Fibroblast of upper back skin (primary cell): ENCODE measurements at places on chromosomes 16 and 17.

GRCh38 chr17:48907713-48908046 is 527 bp upstream of the UBE2Z start:
- DNase-seq: peak; percentile 21

- no peak for DNase-seq
Observed at GRCh38 chr16:57607676-57608461, 20.6 kb upstream of the ADGRG1 start.

- no peak for DNase-seq
Observed at GRCh38 chr16:16945207-16945606, 525.6 kb downstream of the XYLT1 start.

GRCh38 chr17:79145548-79145947 is 70.9 kb downstream of the ENGASE start:
- DNase-seq: no peak

DNA sequence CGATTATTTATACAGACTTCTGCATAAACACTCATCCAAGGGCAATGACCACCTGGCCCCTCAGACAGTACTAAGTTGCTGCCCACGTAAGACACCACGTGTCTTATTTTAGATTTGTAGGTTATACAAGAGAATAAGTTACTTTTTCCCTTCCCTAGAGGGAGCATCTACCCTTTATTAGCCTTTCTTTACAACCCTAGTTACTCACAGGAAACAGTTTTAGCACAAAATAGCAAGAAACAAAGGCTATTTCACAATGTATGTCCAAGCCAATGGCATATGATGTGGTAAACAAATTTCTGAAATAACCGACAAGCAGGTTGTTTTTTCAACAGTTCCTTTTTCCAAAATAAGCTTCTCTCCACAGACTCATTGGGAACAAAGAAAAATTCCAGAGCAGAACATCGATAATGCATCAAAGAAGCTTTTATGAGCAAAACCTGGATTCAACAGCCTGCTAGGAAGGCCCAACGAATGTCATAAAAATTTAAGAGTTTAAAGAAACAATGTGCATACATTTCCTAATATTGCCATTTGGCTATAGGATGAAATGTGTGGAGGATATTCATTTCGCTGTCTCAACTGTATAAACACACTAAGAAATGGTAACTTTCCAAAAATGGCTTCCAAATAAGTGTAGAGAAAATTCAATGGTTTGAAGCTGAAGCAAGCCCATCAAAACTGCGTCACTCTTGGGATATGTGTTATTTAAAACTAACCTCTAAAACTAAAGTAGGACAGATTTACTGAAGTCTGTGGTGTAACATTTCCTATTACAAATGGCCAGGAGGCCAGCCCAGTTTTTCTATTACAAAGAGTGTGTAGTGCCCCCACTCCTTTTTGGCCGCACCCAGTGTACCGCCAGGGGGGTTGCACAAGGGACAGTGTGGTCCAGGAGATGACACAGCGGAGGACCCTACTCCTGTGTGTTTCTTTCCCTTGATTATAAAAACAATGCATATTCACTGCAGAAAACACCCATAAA is 50.4 kb upstream of the ERN1 start:
- peak; percentile 25 for DNase-seq

DNA sequence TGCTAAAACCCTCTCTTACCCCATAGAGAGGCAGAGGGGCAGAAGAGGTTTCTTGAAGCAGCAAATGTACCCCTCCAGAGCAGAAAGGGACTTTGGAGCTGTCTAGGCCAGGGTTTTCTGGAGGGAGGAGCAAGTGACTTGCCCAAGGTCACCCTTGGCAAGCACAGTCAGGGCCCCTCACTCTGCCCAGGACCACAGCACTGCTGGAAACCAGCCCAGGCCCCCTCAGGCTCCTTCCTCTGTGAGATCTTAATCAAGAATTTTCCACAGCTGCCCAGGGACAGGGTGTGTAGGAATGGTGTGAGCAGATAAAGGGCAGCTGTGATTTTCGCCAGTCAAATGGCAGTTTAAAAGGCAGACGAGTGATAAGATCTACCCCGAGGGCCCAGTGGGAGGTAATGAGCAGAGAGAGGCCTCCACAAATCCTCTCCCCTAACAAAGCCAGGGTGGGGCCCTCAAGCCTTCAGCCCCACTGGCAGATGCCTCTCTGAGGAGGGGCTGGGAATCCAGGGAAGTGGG is 3.9 kb upstream of the SLC12A3 start:
- DNase-seq: peak; percentile 20

GRCh38 chr17:21374441-21375161 is 1.6 kb upstream of the KCNJ12 start:
- no peak for DNase-seq

GRCh38 chr17:67725807-67726206 is 8.1 kb downstream of the NOL11 start:
- DNase-seq: no peak

DNA sequence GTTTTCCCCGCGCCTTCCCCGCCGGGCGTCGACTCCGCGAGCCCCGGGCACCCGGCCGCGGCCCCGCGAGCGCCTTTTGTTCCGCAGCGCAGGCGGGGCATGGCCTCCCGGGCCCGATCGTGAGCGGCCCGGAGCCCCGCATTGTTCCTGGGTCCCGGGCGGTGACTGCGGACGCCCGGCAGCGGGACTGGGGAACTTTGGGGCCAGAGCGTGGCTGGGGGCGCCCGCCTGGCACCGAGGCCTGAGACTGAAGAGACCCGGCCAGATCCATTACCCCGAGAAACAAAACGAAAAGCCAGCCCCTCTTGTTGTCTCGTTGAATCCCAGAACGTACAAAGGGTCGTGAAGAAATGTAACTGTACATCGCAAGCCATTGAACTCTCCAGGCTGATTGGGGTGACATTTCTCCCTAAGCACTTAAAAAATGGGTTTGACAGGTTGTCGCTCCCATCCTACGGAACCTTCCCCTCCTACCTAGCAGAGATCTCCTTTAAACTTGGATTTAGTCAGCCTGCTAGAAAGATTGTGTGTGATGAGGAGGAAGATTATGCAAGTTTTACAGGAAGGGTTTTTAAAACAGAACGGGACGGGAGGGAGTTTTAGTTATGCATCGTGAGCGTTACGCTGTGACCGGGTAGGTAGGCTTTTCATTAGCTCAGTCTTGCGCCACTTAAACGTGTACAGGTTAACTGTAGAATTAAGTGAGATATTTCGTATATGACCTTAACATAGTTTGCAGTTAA is 825 bp downstream of the METTL9 start:
- DNase-seq: no peak

DNA sequence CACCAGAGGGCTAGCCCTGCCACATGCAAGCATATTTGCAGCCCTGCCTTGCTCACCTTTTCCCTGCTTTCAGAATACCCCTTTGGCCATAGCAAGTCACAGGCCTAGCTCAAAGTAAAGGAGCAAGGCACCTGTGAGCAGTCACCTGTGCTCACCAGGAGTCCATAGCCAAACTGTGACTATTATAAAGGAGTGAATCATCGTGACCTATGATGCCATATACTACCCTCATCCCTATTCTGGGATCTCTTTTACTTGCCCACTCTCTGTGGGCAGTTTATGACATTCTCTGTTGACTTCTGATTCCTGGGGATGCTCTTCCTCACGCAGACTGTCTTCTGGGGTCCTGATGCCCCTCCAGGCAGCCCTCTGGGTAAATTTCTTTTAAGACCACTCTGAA is 200.5 kb upstream of the NLRP1 start:
- DNase-seq: no peak

GRCh38 chr16:67028167-67028695 is 718 bp upstream of the CBFB start:
- DNase-seq: no peak

GRCh38 chr16:74825941-74826340 is 51.3 kb upstream of the FA2H start:
- DNase-seq: no peak

GRCh38 chr16:51072591-51072990 is 78.5 kb downstream of the SALL1 start:
- DNase-seq: no peak

GRCh38 chr17:2282297-2282873 is 21.2 kb downstream of the SMG6 start:
- DNase-seq: peak; percentile 91

DNA sequence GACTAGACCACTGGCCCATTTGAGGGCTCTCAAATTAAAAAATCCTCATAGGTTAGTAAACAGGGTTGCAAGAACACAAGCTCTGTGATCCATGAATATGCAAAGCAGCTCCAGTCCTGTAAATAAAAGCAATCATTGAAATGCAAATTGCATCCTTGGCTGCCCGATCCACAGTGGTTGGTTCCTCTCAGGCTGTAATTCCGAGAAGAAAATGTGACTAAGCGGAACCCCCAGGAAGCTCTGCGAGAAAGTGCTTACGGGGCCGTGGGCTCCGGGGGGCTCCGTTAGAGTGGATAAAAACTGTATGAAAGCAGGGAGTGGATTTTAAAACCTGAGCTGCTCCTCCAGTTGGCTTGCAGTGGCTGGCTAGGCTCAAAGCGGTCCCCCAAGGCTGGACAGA is 2.5 kb downstream of the GPRC5B start:
- no peak for DNase-seq

GRCh38 chr17:8713878-8714277 is 30.8 kb downstream of the CCDC42 start:
- no peak for DNase-seq

GRCh38 chr16:52872731-52873130 is 180.0 kb downstream of the CHD9NB start:
- no peak for DNase-seq

DNA sequence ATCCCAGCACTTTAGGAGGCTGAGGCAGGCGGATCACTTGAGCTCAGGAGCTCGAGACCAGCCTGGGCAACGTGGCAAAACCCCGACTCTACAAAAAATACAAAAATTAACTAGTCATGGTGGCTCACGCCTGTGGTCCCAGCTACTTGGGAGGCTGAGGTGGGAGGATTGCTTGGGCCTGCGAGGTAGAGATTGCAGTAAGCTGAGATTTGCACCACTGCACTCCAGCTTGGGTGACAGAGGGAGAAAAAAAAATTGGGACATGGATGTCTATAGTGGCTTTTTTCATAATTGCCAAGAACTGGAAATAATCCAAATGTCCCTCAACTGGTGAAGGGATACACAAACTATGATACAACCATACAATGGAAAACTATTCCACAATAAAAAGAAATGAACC is 28.6 kb downstream of the OSBPL7 start:
- no peak for DNase-seq

GRCh38 chr16:26905336-26905735 is 161.4 kb upstream of the C16orf82 start:
- DNase-seq: peak; percentile 61

GRCh38 chr16:54136276-54136625 is 150.3 kb downstream of the IRX3 start:
- DNase-seq: no peak

DNA sequence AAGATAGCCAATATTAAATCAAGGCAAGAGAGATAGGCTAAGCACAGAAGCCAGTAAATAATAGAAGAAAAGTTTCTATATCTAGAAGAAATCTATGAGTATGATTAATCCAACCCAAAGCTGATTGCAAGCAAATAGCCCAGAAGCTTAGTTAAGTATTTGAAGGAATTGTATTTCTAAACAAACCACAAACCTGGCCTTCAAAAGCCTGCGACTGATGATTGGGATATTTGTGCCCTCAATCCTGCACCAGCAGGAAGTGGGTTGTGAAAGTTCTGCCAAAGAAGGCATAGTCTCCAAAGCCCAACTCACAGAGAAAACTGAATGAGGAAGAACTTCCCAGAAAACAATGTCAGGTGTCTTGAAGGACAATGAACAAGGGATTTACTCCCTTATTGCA is 114.5 kb upstream of the C17orf78 start:
- peak; percentile 26 for DNase-seq

DNA sequence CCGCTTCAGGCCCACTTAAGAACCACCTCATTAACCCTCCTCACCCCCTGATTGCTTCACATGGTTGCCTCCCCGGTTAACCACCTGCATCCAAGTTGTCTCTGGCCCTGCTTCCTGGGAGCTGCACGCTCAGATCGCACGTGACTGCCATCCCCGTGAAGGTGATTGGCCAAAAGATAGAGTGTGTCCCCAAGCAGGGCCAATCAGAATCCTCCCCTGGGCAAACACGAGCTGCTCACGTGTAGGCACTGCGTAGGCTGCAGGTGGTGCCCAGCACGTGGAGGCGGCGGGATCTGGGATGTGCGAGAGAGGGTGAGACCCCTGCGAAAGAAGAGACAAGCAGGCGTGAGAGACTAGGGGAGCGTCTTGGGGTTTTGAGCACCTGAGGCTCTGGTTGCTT is 111.8 kb upstream of the CRHR1 start:
- DNase-seq: no peak

DNA sequence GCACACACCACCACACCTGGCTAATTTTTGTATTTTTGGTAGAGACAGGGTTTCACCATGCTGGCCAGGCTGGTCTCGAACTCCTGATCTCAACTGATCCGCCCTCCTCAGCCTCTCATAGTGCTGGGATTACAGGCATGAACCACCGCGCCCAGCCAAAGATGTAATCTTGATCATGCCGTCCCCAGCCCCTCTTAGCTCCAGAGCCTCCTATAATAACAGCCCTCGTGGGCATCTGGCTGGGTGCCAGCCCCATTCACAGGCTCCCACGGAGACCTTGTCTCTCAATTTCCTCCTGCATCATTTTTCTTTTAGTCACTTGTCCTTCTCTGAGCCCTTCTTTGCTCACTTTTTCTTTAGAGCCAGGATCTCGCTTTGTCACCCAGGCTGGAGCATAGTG is 94.2 kb downstream of the KATNIP start:
- no peak for DNase-seq

- DNase-seq: peak; percentile 65
Observed at GRCh38 chr17:7956228-7956965, 24.4 kb downstream of the CNTROB start.

GRCh38 chr17:76528528-76529223 is 8.8 kb downstream of the CYGB start:
- DNase-seq: no peak

- no peak for DNase-seq
Observed at GRCh38 chr17:49949634-49950033, 19.4 kb upstream of the DLX4 start.

DNA sequence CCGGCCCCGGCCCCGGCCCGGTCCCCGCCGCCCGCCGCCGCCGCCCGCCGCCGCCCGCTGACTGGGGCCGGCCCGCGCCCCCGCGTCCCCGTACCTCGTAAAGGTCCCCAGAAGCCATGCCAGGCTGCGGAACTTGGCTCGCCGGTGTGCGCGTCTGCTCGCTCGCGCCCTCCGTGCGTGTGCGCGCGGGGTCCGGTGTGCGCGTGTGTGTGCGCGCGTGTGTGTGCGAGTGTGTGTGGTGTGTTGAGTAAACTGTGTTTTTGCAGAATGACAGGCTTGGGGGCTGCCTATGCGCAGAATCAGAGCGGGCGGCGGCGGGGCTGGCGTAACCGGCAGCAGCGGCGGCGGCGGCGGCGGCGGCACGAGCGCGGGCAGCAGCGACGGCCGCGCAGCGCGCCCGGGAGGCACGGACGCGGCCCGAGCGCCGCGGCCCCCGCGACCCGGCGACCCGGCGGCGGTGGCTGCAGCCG is 307 bp downstream of the CDYL2 start:
- peak; percentile 62 for DNase-seq

DNA sequence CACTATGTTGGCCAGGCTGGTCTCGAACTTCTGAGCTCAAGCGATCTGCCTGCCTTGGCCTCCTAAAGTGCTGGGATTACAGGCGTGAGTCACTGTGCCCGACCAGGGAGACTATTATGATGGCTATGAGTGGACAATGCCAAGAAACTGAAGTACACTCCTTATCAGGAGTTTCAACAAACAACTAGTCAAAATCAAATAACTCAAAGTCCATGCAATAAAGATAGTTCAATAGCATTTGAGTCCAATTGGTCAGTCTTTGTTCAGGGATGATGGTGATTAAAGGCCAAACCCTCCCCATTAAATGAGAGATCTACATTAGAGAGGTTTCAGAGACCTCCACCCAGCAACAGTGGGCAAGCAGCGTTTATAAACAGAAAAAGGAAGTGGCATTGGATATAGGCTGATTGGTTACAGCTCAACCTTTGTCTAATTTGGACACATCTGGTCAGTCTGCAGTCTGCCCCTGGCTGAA is 8.0 kb downstream of the CHST5 start:
- DNase-seq: no peak
